Activated CD8-positive, alpha-beta memory T cell treated with anti-CD3 and anti-CD28 coated beads for 24 hours (primary cell): ENCODE measurements at places on chromosomes 7 and 10.

DNA sequence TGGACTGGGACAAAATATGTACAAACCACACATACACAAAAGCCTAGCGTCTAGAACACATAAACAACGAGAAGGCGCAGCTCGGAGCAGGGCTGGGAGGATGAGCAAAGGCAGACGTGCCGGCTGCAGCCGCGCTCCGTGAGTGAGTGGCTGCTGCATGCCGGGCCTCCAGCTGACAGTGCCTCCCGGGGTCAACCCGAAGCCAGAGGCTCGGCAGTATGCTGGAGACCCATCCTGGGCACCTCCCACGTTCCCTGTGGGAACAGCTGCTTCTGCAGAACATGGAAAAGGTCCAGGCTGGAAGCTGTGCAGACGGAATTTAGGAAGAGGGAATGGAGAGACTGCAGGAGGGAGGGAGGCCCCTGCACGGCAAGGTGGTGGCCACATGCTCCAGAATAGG, 3.6 kb upstream of the GPR146 start:
- no peak for DNase-seq

GRCh38 chr7:129205987-129206785, 17.8 kb downstream of the SMO start:
- DNase-seq = no peak

DNA sequence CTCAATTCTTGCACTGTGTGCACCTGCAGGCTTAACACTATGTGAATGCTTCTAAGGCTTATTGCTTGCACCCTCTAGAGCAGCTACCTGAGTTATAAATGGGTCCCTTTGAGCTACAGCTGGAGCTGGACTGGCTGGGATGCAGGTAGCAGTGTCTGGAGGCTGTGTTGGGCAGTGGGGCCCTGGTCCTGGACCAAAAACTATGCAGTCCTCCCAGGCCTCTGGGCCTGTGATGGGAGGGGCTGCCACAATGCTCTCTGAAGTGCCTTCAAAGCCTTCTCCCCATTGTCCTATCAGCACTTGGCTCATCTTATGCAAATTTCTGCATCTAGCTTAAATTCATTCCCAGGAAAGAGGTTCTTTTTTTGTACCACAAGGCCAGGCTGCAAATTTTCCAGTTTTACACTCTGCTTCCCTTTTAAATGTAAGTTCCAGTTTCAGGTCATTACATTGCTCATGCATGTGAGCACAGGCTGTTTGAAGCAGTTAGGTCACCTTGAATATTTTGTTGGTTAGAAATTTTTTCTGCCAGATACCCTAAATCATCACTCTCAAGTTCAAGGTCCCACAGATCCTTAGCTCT, 26.0 kb downstream of the KBTBD2 start:
- no peak for DNase-seq

DNA sequence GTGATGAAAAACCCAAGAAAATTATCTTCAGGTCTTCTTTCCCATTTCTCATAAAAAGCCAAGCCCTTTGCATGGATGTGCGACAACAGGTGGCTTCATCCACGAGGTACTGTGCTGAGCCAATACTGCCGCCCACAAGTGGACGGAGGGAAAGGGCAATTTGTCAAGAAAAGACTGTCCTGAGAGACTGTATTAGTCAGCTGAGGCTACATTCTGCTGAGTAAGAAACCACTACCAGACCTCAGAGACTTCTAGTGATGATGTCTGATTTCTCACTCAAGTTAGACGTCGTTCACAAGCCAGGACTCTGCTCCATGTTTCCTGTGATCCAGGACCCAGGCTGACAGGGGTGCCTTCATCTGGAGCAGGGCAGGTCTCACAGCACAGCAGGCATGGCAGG, 171.5 kb upstream of the CDCA7L start:
- peak; percentile 35 for DNase-seq
